HTR-8/SVneo (cell line): ENCODE measurements at places on chromosomes 3 and 15.

DNA sequence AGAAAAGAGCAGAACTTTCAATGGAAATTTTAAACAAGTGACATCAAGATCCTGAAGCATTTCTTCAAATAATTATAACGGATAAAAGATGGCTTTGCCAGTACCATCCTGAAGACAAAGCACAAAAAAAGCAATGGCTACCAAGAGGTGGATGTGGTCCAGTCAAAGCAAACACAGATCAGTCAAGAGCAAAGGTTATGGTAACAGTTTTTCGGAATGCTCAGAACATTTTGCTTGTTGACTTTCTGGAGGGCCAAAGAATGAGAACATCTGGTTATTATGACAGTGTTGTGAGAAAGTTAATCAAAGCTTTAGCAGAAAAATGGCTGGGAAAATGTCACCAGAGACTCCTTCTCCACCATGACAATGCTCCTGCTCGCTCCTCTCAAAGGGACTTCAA, 31.5 kb downstream of the FEM1B start:
- no peak for DNase-seq

- no peak for DNase-seq
Observed at GRCh38 chr3:125107861-125108567, 52.2 kb upstream of the HEG1 start.

- DNase-seq = no peak
Observed at GRCh38 chr15:92808598-92809063, 91.5 kb upstream of the CHD2 start.

- no peak for DNase-seq
Observed at GRCh38 chr3:42802876-42803413, 1.3 kb downstream of the HIGD1A start.

GRCh38 chr3:182755308-182755707, 38.0 kb upstream of the ATP11B start:
- DNase-seq = peak; percentile 30

- DNase-seq = peak; percentile 15
Observed at GRCh38 chr3:47715928-47716327, 65.8 kb downstream of the SMARCC1 start.

DNA sequence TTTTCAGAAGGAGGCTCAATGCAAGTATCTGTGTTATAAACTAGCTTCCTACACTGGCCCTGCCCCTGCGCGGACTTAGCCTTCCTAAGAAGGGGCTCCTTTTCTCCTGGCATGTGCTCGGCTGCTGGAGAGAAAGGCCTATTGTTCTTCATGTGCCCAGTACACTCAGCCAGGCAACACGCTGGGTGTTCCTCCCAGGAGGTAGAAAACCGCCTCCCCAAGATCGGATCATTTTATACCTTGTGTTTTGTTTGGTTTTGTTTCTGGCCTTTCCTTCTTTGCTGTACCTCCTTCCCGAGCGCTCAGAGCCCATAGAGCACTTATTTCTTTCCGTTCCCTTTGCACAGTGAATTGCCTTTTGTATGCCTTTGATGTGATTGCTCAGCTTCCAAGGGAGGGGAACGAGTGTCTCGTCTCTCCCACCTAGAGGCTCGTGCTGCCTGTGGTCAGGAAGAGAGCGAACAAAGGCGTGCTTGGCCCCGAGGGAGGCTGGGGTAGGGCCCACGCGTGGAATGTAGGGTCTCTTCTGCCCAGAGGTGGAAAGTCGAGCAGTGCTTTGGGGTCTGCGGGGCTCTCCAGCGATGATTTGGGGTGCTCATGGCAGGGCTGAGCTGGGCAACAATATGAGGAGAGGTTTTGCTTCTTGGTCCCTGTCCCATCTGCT, 30.0 kb downstream of the CCNL1 start:
- DNase-seq = no peak

- no peak for DNase-seq
Observed at GRCh38 chr3:20380295-20380694, 194.3 kb upstream of the SGO1 start.

DNA sequence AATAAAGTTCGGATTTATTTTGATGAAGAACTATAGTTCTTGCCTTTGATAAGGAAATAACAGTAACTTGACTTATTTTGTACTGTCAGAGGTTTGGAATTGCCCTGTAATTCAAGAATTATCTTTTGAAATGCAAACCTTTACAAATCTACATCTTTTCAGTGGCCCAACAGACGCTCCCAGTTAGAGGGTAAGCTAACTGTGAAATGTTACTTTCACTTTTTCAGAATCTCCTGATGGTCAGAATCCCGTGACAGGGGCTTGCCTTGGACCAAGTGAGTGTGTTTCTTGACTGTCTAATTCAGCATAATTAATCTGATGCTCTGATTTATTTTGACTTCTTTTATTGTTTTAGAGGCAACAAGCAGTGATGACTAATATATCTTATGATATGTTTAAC, 262.5 kb downstream of the PLOD2 start:
- no peak for DNase-seq

- no peak for DNase-seq
Observed at GRCh38 chr3:126459111-126459762, 16.5 kb downstream of the ZXDC start.

GRCh38 chr3:3503411-3503810, 295.8 kb upstream of the LRRN1 start:
- no peak for DNase-seq

- DNase-seq = no peak
Observed at GRCh38 chr3:197431346-197431910, 124.3 kb downstream of the BDH1 start.

DNA sequence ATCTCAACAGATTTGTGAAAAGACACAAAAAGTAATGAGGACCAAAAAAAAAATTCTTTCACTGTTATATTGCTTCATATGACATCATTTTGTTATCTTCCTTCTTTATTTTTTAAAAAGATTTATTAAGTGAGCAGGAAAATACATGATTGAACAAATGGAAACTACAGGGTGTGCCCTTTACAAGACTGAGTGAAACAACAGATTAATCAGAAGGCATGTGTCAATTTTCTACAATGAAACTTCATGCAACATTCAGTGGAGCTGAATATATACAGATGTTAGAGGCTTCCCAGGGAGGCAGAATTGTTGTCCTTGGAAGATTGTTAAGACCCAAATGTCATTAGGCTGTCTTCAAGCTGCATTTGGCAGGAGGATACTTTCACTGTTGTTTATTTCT, 28.4 kb upstream of the SLC2A2 start:
- DNase-seq = no peak

DNA sequence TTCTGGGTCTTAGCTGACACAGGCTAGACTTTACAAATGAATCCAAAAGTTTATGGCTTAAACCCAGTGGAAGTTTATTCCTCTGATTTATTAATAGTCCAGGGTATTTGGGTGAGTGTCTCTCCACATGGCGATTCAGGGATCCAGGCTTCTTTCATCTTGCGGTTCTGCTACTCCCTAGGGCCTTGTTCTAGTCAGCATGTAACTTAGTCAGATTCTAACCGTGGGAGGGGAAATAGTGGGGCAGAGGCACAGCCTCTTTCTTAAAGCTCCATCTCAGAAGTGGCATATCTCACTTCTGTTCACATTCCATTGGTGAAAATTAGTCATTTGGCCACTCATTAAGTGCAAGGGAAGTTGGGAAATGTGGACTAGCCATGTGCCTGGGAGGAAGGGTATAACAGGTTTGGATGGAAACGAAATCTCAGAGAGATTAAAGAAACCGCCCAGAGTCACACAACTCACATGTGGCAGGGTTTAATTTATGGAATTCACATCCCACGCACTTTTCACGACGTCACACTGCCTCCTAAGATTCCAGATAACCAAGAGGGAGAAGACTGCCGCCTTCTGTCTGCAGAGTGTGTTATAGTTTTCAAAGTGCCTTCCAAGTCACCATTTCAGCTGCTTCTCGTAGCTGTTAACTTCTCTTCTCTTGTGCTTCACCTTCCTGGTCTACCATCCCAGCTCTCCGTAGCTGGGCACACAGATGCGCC, 11.4 kb upstream of the RASGRF1 start:
- DNase-seq = no peak

GRCh38 chr15:78429477-78429876, 8.5 kb upstream of the IREB2 start:
- DNase-seq = no peak

GRCh38 chr15:61421470-61421869, 192.4 kb upstream of the RORA start:
- DNase-seq = no peak

GRCh38 chr3:2247831-2248230, 149.2 kb downstream of the CNTN4 start:
- no peak for DNase-seq

GRCh38 chr3:13219077-13219901, 146.1 kb upstream of the IQSEC1 start:
- DNase-seq = no peak

DNA sequence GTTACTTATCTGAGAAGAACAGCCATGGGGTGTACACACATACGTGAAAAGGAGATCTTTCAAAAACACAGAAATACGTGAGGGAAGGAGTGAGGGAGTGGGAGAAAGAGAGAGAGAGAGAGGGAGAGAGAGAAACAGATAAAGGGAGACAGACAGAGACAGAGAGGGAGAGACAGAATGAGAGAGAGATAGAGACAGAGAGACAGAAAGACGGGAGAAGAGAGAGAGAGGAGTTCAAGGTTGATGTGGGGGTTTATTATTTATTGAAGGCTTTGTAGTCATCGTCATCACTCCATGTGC, 64.0 kb downstream of the CHST2 start:
- no peak for DNase-seq

DNA sequence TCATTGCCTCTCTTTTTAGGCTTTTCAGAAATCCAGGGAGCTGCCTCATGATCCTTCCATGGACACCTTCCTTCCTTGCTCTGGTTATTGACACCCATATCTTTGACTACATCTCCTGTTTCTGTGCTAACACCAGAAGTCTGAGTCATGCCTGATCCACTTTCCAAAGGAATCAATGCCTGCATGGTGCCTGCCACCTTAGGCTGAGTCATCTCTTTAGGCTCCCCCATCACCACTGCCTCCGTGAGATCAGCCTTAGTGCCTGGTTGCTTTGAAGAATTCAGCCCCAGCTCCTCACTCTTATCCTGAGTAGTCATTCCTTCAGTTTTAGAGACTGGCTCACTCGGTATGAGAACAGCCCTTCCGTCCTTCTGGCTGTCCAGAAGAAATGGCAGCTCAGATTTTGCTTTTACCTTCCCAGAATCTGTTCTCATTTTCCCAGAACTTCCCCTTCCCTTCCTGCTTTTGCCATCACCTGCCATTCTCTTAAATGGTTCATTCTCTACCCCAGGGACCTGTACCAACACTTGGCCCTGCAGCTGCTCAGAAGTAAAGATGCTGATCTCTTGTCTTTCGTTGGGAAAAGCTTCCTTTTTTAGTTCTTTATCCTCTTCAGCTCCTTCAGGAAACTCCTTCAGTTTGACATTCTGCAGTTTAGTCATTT, 105.3 kb downstream of the MAP4 start:
- peak; percentile 70 for DNase-seq

GRCh38 chr3:19229086-19229485, 80.8 kb downstream of the KCNH8 start:
- DNase-seq = no peak

DNA sequence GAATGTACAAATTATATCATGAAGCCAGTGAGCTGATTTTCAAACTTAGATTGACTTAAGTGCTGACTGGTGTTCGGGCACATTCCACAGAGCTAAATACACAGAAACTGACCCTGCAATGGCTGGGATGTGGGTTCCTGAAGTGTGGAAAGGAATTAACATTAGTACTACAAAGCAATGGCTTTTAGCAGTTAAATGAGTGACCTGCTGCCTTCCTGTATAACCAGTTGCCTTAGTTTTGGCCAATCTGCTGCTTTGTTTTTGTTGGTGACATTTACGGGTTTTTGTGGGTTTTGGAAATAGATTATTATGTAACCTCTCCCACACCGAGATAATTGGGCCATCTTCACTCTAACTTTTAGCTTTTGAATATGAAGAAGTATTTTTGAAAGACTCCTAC, 2.4 kb upstream of the SKIC8 start:
- no peak for DNase-seq
